AG20443 (cell line): ENCODE measurements at places on chromosomes 16 and 17.

- peak; percentile 54 for DNase-seq
Observed at GRCh38 chr17:82215095-82215971, 2.7 kb upstream of the CCDC57 start.

- DNase-seq = no peak
Observed at GRCh38 chr16:86359571-86359970, 150.8 kb upstream of the FOXF1 start.

GRCh38 chr16:89550421-89551007 lies 10.0 kb upstream of the RPL13 start:
- DNase-seq = no peak

DNA sequence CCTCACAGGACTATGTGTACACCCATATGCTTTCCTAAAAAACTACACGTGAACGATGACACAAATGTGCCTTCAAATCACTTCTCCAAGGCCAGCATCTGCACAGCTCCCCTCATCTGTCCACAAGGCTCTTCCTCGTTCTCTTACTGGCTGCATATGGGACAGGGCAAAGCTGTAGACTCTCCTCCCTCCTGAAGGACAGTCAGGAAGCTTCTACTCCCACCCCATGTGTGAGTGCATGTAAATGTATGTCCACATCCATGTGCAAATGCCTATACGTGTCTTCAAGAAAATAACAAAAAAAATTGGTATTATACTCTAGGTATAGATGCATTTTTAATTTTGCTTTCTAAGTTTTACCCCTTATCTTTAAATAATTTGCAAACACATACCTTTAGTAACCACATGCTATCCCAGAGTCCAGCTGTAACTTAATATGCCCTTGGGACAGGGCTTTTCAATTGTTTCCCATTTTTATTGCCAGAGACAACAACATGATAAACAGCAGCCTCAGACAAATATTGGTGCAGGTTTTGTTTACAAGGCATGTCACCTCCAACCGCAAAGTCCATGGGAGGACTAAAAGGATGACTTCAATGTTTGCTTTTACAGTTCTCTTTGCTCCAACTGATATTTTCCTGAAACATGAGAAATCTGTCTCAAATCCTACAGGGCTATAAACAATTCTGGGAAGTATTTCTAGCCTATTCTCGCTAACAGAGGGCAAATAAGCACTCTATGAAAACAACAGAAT lies 31.6 kb upstream of the FAAP100 start:
- no peak for DNase-seq

- no peak for DNase-seq
Observed at GRCh38 chr16:66367968-66368891, 1.7 kb downstream of the CDH5 start.

- peak; percentile 64 for DNase-seq
Observed at GRCh38 chr16:23434380-23434779, 18.6 kb downstream of the COG7 start.

DNA sequence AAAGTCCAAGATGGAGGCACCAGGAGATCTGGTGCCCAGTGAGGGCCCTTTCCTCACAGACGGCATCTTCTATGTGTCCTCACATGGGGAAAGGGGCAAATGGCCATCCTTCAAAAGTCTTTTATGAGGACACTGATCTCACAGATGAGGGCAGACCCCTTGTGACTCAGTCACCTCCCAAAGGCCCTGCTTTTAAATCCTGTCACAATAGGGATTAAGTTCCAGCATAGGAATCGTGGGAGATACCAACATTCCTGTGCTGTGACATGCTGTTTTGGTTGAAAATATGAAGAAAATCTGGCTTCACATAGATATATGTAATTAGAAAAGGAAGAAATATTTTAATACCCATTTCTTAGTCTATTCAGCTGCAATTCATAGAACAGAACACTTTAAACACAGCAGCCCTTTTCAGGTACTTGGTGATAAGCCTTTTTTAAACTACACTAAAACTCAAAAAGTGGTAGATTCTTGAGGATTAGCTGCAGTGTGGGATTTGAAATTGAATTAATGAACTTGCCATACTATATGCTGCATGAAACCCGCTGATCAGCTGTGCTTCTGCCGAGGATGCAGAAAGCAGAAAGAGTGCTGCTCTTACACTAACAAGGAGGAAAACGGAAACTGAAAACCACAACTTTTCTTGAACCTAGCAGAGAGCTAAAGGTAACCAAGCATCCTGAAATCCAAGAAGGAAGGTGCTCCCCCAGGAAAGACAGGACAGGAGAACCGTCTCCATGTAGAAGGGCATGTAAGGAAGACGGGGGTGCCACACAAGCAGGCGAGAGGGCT lies 32.7 kb downstream of the VPS53 start:
- peak; percentile 86 for DNase-seq

DNA sequence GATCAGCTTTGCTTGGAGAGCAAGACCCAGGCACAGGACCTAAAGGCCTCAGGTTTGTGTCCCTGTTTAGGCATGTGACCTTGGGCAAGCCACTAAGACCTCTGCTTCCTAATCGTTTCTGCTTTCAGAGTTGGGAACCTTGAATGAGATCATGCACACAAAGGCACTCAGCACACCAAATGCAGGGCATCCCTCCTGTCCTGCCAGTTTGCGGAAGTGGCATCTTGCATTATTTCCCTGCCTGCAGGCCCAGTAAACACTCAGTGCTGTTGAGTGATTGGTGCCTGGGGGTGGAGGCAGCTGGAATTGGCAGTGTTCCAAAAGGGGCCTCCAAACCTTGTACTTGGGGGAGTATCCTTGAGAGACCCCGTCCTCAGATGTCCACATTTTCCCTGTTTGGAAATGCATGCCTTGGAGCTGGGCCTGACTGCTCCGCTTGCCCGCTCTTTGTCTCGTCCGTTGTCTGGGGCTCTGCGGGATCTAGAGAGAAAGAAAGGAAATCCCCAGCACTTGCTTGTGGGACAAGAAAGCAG lies 28.7 kb downstream of the MRM1 start:
- no peak for DNase-seq

DNA sequence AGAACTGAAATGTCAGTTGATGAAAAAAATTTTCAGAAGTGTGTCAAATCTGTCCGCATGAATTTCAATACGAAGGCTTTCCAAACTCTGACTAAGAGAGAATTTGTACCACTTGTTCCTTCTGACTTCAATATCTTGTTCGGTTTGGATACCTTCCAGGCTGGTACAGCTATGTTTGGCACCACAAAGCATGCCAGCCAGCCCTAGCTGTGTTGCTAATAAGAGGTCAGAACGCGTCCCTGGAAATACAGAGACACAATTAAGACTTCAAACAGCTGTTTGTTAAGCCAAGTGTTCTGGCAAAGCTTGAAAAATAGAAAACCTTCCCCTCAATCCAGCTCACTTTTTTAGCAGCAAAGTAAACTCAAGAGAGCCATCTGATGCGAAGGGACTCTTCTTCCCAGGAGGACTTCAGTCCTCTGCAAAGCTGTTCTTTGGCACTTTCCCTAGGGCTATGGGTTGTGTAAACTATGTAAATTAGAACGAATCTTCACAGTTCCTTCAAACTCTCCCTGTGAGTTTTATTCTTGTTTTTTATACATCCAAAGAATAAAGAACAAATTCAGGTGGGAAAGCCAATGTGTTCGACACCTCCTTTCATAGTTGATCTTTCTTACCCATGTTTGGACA lies 35.1 kb downstream of the GRB2 start:
- no peak for DNase-seq

DNA sequence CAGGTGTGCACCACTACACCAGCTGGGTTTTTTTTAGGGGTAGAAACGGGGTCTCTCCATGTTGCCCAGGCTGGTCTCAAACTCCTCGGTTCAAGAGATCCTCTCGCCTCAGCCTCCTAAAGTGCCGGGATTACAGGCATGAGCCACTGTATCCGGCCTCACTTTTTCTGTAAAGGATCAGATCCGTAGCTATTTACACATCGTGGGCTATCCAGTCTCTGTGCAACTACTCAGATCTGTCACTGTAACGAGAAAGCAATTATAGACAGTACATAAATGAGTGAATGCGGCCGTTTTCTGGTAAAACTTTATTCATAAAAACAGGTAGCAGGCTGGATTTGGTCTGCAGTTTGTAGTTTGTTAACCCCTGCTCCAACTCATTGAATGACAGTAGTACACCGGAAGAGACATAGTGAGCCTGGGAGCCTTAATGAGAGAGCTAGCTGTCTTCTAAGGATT lies 44.5 kb downstream of the VMP1 start:
- no peak for DNase-seq

DNA sequence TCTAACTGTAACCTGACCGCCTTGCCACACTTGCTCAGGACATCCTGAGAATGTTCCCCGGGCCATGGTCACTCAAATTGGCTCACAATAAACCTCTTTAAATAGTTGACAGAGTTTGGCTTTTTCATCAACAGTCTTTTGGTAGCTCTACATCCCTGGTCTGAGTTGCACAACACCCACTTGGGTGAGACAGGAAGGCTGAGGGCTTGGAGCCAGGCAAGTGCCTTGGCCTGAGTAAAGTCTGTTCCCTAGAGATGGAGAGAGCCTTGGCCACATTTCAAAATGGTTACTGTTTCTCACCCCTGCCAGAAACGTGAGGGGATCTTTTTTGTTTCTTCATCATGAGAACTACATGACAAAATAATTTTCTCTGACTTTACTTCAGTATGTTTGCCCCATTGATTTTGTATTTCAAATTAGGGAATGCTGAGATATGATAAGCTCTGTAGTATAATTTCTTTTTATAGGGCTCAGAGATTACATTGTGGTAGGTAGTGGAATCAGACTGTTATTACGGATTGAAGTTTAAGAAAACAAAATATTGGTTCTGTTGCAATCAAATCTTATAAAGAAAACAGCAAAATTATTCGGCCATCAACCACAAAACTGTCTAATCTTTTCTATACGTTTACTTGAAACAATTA lies 53.9 kb upstream of the NETO2 start:
- DNase-seq = no peak

DNA sequence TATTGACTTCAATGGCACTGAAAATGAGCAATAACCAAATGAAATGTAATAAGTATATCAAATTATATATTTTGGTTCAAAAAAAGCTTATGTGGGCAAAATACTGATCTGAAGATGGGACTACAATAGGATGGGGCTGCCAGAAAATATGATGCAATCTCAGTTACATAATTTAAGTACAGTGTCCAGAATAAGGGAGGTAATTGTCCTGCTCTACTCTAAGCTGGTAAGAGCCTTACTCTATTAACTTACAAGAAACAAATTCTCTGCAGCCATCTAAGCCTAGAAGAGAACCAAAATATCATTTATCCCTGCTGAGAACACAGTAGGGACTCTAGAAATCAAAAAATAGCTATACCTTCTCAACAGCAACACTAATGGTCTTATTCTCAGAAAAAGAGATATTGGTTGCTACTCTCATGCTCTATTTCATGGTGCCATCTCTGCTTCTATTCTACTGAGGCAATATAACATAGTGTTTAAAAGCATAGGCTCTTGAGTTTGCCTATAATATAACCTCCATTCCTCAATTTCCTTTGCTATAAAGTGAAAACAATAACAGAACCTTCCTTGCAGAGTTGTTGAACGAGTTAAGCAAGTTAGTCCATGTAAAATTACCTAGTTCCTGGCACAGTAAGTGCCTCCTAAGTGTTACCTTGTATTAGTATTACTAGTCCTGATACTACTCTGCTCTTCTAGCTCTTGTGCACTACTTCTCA lies 19.9 kb downstream of the NQO1 start:
- DNase-seq = peak; percentile 35

DNA sequence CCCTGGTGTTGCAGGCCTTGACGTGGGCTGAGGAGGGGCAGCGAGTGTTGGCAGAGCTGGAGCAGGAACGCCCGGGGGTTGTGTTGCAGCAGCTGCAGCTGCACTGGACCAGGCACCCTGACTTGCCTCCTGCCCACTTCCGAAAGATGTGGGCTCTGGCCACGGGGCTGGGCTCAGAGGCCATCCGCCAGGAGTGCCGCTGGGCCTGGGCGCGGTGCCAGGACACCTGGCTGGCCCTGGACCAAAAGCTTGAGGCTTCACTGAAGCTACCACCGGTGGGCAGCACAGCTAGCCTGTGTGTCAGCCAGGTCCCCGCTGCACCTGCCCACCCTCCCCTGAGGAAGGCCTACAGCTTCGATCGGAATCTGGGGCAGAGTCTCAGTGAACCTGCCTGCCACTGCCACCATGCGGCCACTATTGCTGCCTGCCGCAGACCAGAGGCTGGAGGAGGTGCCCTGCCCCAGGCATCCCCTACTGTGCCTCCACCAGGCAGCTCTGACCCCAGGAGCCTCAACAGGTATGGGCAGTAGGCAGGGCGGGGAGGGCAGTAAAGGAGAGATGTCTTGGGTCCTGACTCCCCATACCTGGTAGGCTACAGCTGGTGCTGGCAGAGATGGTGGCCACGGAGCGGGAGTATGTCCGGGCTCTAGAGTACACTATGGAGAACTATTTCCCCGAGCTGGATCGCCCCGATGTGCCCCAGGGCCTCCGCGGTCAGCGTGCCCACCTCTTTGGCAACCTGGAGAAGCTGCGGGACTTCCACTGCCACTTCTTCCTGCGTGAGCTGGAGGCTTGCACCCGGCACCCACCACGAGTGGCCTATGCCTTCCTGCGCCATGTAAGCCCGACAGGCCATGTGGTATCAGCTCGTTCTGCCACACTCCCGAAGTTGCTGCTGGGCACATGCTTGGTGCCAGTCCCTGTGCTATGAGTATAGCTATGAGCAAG lies 5.6 kb downstream of the PLEKHG4 start:
- peak; percentile 41 for DNase-seq

- peak; percentile 35 for DNase-seq
Observed at GRCh38 chr16:86714166-86714565, 135.8 kb downstream of the FOXL1 start.

GRCh38 chr17:8320990-8321389 lies 10.9 kb downstream of the ARHGEF15 start:
- peak; percentile 10 for DNase-seq

GRCh38 chr17:29560316-29560715 lies 6.5 kb downstream of the ABHD15 start:
- DNase-seq = no peak

DNA sequence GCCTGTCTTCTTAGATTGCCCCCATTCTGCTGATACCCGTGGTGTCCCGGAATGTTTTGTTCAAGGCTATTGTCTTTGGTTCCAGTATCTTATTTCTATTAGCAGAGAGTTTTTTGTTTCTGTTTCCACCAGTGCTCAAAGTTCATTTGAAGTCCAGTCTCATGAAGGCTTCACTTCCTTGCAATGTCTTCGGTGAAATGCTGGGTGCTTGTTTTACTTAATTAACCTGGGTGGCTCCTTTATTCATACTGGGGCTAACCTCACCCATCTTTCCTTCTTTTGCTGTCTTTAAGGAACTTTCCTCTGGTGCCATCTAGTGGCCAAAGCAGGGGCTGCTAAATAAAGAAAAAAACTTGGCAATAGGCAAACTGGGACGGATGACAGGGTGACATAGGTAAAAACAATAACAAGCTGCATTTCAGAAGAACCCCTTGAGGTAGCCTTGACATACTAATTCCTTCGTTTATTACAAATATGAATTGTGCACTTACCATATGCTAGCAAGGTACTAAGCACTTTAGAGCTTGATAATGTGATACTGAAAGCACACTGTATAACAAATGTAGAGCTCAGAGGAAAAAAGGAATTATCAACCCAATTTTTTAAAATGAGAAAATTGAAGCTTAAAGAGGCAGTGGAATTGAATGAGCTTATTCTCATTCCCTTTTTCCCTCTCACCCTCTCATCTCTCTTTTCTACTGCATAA lies 2.8 kb upstream of the SMIM36 start:
- DNase-seq = peak; percentile 67

GRCh38 chr16:86878236-86879080 lies 300.1 kb downstream of the FOXL1 start:
- no peak for DNase-seq

GRCh38 chr16:13883881-13884280 lies 36.1 kb upstream of the ERCC4 start:
- DNase-seq = no peak

- peak; percentile 72 for DNase-seq
Observed at GRCh38 chr17:55770196-55770870, 19.5 kb downstream of the PCTP start.
